GM04504 (cell line): ENCODE measurements at places on chromosomes 6 and 20.

GRCh38 chr6:158625881-158626305, 18.6 kb downstream of the DYNLT1 start:
- DNase-seq: no peak

DNA sequence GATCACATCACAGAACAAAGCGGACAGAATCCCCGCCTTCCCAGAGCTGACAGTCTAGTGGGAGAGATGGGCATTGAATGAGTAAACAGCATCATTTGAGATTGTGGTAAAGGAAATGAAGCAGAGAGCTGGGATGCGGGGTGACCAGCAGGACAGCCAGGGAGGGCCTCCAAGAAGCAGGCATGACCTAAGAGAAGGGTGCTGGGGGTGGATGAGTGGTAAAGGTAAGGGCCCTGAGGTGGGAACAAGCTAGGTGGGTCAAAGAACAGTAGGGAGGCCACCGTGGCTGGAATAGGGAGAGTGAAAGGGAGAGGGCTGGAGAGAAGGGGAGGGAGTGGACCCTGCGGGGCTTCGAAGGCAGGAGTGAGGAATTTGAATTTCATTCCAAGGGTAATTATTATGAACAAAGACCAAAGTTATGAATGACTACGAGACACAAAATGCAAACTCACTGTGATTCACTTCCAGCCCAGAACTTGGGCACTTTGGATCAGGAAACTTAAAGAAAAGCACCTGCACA, 61.4 kb downstream of the CEBPB start:
- peak; percentile 58 for DNase-seq

- no peak for DNase-seq
Measured at GRCh38 chr20:62916703-62917476, 9.4 kb downstream of the DIDO1 start.

DNA sequence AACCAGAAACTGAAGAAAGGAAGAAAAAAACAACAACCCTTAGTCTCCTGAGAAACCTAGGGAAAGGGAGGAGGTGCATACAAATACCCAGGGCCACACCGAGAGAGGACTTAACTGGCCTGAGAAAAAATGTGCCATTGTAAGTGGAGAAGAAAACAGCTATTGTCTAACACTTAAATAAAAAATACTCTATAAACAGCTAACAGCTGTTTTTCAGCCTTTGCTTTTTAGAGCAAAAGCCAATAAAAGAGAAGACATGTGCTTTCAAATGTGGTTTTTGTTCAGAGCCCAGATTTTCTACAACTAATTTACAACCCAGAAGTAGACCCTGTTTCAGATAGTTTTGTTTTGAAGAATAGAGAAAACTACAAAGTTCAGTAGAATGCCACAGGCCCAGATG, 56.0 kb upstream of the SLC22A16 start:
- DNase-seq: no peak

GRCh38 chr6:45845567-45845966, 170.1 kb downstream of the CLIC5 start:
- DNase-seq: peak; percentile 38

GRCh38 chr20:63536997-63537524, at the start of gene PTK6:
TSS of gene PTK6 (minus strand) at chr20:63537376. CDS start at chr20:63537314, 62 bp downstream.
- no peak for DNase-seq

- no peak for DNase-seq
Measured at GRCh38 chr20:25338112-25339023, 52.3 kb downstream of the ABHD12 start.

DNA sequence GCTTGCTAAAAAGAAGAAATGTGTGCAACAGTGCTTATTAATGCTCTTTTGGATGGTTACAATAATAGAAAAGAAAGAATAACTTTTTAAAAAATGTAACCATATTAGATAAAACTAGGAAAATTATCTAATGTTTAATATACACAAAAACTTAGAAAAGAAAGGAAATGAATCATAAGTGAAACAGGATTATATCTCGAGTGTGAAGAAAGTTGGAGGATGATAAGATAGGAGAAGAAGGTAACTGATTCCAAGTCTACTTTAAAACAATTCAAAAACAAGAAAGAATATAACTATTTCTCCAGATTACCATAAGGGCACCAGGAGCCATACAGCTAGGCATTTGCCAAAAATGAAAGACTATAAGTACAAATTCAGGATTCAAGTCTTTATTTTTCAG, 73.0 kb downstream of the PHIP start:
- no peak for DNase-seq

DNA sequence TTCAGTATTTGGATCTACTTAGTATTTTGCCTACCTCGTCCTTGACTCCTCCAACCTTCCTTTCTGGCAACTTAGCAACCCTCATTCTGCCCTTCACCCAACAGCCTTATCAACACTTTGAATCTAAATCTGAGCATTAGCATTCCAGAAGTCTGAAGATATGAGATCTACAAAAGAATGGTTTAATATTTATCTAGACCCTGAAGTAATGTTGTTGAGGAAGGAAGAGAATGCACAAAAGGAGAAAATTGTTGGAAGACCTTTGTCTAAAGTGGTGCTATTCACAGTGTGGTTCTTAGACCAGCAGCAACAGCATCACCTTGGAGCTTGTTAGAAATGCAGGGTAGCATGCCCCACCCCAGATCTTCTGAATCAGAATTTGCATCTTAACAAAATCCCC, 198.2 kb upstream of the PLCB4 start:
- DNase-seq: no peak
